ENCODE measurements at places on chromosomes 1 and 21.

DNA sequence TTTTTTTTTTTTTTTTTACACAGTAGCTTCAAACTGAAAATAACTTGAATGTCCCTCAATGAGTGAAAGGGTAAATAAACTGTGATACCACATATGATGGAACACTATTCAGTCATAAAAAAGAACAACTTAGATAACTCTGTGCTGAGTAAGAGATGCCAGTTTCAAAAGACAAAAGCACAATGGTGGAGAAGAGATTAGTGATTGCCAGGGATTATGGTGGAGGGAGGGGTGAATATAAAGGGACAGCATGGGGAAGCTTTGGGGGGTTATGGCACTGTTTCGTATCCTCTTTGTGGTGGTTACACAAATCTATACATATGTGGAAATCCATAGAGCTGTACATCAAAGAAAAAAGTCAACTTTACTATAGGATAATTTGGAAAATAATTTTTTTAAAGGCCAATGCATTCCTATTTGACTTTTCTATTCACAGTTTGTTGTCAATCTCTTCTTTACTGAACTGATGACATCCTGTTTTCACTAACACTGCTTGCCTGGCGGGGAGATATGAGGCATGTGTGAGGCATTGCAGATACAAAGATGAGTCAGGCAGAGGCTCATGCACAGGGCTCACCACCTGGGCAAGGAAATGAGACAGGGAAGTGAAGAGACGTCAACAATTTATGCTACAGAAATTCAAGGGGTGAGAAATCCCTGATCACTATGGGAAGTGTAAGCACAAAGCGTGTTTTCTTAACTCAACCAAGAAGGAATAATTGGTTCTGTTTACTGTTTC is 302.7 kb downstream of the DUSP10 start:
- no peak for DNase-seq

GRCh38 chr1:182561456-182561855 is 27.6 kb downstream of the RNASEL start:
- DNase-seq: no peak

DNA sequence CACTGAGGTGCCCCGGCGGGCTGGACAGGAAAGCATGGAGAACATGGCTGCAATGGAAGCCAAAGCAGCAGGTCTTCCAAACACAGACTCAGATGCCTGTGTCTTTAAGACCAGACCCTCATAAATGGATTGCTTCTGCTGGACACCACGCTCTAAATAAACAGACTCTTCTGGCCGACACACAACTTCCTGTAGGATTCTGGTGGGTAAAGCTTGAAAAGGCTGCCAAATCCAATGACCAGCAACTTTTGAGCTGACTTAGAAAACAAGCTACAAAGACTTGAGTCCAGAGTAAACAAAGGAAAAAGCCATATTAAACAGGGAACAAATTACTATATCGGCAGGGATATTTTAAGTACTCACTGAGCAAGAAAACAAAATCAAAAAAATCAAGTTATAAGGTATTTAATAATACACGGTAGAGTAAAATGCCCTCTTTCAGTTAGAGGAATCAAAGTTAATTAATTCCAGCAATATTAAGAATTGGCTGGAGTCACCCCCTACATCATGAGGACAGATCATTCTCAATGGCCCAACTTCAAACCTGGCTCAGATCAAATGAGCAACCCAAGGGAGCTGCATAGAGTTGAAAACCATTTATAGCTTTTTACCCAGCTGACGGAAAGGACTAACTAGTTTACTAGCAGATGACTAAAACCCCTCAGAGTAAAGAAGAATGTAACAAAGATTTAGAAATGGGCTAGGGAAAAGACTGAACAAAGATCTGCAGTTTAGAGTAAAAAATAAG is 102.4 kb downstream of the TGFBR3 start:
- DNase-seq: no peak

GRCh38 chr1:80535466-80535865 is 1265.3 kb upstream of the ADGRL2 start:
- no peak for DNase-seq

GRCh38 chr1:20354610-20355009 is 63.9 kb downstream of the VWA5B1 start:
- DNase-seq: no peak

DNA sequence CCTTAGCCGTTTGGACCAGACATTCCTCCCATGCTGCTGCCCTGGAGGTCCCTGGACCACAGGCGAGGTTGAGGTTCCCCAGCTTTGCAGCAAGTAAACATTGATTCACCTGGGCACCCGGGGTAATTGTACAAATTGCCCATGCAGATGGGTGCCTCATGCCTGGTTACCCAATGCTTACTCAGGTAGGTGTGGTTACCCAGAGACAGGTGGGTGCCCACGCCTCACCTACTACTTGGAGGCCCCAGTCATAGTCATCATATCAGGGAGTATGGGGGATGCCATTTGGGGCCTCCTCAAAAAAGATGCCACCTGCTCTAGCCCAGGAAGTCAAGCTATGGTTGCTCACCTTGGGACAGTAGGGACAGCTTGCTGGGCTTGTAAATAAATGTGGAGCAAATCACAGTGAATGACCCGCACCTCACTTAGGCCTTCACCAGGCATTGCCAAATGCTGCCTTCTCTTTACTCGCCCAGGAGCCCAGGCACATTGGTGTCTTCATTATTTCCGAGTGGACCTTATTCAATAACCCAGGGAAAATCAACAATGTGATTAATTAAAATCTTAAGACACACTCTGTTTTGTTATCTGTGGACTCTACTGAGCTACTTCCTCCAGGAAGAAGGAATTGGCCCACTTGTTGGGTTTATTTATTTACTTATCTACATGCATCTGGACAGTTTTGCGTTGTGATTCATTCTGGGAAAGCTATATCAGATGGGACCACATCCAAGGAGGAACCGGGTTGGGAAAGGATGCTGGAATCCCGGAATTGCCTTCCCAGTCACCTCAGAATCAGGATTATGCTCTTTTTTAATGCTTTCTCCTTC is 35.6 kb upstream of the GRHL3 start:
- DNase-seq: no peak

All from psoas muscle (tissue), 8 donors.